ENCODE measurements at places on chromosomes 7 and 10.
A peak's percentile ranks its signal among the peaks of the same experiment; 100 is the strongest.

GRCh38 chr7:147033641-147034040 is 917.0 kb downstream of the CNTNAP2 start:
- DNase-seq = no peak

DNA sequence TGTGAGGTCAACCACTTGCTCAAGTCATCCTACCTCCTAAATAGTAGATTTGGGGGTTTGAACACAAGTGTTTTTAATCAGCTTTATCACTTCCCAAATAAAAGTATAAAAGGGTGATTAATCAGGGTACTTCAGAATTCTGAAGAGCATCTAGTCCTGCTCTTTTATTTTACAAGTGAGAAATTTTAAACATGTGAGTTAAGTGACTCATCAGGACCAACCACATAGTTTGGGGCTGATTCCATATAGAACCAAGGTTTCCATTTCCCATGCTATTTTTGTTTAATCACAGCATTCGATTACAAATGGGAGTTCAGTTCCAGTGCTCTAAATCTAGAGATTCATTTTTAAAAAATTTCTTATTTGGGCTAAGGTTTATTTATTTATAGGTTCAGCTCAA is 113.4 kb downstream of the GPR158 start:
- no peak for DNase-seq

DNA sequence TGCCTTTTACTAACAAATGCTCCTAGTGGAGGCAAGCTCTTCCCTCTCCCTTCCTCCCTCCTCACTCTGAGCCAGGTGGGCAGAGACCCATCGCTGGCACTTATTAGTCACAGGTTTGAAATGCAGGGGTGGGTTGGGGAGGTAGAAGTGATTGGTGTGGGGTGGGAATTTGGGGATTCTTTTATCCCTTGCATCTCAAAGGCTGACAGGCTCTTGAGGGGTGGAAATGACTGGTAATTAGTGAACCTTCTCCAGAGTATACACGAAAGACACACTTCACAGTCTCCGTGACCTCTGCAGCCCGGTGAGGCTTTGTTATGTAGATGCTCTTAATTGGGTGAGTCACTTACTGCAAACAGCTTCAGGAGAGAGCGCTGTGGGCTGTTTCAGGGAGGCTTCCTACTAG is 13.9 kb upstream of the LRMDA start:
- DNase-seq = no peak

GRCh38 chr10:4719036-4719435 is 107.0 kb upstream of the AKR1E2 start:
- no peak for DNase-seq

DNA sequence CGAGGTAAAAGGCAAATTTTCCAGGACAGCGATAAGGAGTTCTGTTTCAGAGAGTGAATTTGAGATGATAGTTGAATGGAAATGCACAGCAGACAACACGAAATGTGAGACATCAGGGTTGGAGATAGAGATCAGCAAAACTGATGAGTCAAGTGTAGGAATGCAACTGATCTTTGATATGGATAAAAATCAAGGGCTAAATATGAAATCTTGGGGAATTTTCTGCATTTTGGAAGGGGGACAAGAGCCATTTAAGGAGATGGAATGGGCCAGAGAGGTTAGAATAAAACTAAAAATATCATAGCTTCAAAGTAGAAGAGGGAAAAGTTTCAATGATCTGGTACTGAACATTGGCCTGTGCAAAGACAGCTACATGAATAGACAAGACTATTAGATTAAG is 11.5 kb downstream of the CISD1 start:
- DNase-seq = no peak

GRCh38 chr7:135726911-135727673 is 894 bp downstream of the SLC13A4 start:
- no peak for DNase-seq

- DNase-seq = no peak
Observed at GRCh38 chr7:518630-519483, 789 bp downstream of the PDGFA start.

DNA sequence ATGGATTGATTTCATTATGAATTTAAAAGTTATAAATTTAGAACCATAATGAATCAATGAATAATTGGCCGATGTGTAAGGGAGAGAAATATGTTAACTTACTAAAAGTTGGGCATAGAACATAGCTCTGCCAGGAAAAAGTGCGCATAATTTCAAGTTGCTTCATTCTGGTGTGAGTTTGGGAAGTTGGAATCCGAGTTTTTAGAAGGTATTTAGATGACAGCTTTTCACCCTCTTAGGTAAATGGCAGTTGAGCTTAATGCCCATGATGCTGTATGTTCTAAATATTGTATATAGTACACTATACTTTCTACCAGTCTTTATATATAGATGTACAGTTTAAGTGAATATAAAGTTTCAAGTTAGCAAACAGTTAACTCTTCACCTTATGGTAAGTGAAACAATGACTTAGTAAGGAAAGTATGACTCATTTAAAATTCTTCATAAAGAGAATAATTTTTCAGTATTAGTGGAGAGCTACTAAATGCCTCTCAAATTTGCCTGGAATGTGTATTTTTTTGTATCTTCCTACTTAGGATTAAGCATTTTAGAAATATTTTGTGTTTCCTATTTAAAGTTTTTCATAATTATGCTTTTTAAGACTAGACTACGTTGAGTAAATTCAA is 1.6 kb downstream of the C1GALT1 start:
- DNase-seq = no peak

- no peak for DNase-seq
Observed at GRCh38 chr10:52020173-52020572, 293.9 kb upstream of the DKK1 start.

DNA sequence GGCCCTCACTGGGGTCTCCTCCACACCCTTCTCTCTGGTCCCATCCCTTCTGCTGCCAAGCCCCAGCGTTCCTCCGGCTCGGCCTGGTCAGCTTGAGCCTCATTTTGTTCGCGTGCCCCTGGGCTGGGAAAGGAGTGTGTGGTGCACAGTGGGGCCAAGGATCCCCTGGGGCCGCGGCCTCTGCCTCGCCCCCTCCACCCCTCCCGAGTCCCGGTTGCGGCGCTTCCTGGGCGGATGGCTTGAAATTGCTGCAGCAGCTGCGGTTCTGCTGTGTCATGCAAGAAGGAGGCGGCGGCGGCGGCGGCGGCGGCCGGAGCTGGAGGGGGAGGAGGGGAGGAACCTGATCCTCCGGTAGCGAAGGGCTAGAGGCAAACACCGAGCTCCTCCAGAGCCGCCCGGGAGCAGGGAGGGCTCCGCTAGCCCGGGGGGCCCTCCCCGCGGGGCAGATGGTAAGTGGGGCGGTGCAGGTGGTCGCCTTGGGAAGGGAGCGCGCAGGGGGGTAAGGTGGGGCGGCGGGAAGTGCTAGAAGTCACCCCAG is 217.8 kb upstream of the MKLN1 start:
- peak; percentile 64 for DNase-seq

DNA sequence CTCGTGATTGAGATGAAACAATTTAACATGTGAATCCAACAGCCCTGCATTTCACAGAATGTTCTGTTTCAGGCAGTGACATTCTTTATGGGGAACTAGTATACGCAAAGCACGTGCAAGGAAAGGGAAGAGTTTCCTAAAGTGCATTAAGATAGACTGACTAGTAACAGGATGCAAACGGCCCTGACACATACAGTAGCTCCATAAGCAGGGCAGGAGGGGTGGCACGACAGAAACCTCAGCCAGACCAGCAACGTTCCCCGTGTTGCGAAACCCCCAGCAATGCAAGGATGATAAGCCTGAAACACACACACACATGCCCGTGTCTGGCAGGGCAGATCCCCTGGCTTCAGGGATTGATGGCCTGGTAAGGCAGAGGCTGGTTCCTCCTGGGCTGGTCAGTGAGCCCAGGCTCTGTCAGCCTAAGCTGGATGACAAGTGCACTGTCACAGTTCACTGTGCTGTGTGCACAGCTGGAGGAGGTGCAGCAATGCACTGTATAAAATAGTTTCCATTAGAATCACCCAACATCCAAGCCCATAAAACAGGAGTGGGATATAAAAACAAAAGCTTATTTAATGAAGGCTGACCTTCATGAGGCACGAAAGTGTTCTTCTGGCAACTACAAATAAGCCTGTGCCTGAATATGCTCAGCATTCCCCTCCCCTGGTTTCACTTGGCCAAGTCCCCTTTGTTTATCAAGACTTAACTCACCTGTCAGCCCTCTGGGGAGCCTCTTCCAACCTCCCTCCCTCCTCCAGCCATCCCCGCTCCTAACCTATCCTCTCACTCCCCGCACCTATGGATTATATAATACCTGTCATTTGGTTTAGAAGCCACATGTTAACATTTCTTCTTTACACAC is 88.8 kb downstream of the GSAP start:
- no peak for DNase-seq

GRCh38 chr7:538764-539685 is 19.4 kb upstream of the PDGFA start:
- DNase-seq = no peak

DNA sequence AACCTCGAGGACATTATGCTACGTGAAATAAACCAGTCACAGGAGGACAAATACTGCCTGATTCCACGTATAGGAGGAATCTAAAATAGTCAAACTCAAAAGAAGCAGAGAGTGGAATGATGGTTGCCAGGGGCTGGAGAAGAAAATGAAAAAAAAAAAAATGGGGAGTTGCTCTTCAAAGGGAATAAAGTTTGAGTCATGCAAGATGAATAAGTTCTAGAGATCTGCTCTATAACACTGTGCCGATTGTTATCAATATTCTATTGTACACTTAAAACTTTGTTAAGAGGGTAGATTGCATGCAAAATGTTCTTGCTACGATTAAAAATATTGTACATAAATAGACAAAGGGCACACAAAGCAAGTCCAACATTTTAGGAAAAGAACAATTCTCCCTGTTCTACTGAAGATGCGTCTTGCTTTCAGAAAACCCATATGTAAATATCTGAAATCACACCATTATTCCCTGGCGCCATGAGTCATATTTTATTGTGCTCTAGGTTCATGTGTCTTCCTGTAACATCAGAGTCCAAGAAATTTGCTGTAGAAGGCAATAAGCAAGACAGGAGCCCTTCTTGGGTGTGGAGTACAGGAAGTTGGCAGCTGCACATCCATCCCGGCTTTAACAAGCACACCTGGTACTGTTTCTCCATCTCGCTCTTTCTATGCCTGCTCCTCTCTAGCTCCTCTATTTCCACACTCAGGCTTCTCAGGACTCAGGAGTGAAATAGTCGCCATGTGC is 145.9 kb downstream of the GFRA1 start:
- DNase-seq = no peak

DNA sequence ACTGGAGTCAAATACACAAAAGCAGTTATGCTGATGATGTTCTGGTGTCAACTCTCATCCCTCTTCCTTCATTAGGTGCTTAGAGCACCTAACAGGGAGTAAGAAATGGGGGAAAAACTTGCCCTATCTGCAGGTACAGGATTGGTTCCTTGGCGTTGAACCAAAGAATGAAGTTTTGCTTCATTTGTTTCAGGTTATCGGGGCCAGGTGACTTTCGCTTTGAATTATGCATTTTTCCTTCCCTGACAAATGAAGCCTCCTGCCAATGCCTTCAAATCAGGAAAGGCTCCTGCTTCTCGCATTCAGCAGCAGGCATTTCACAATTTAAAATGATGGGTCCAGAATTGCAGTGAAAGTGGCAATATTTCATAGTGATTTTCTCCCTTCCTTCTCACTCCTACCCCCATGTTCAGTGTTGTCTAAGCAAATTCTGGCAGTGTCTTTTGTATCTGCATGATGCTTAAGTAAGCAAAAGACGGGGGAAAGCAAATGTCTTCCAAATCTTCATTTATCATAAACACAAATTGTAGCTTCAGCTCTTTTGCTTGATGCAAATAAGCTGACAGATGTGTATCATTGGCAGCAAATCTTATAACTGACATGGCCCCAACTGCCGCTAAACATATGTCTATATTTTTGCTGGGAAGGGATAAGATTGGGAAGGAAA is 29.4 kb downstream of the DNAJB9 start:
- no peak for DNase-seq

- DNase-seq = no peak
Observed at GRCh38 chr7:108860615-108861014, 290.9 kb downstream of the DNAJB9 start.

- DNase-seq = no peak
Observed at GRCh38 chr10:80392250-80392649, 16.1 kb upstream of the PRXL2A start.

DNA sequence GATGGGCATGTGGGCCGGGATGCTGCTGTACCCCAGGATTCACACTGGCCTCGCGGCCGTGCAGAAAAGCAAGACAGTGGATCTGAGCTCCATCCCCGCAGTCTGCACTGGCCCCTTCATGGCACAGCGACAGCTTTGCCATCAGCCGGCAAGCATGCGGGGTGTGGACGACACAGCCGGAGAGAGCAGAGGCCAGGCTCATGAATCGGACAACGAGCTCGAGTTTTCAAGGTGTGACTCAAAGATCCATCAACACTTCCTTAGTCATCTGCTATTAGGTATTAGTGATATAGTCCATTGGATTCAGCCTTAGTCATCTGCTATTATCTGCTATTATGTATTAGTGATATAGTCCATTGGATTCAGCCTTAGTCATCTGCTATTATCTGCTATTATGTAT is 254.7 kb downstream of the KLF6 start:
- no peak for DNase-seq

- DNase-seq = no peak
Observed at GRCh38 chr7:68321776-68322496, 1276.3 kb upstream of the AUTS2 start.

DNA sequence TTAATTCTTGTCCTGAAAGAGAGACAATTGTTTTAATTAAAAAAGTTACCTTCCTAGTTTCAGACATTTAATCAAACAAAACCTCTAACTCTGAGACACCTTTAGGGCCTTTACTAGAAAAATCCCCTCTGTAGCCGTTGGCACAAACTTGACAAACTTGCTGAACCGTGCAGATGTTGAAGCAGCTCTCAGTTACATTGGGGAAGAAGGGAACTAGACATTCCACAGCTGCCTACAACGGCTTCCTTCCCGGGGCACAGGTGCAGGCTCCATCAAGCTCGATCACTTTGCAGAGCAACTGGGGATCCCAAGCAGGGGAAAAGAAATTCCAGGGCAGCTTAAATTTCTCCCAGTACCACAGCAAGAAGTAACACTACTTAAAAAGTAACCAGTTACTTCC is 141.3 kb downstream of the SKAP2 start:
- DNase-seq = no peak

DNA sequence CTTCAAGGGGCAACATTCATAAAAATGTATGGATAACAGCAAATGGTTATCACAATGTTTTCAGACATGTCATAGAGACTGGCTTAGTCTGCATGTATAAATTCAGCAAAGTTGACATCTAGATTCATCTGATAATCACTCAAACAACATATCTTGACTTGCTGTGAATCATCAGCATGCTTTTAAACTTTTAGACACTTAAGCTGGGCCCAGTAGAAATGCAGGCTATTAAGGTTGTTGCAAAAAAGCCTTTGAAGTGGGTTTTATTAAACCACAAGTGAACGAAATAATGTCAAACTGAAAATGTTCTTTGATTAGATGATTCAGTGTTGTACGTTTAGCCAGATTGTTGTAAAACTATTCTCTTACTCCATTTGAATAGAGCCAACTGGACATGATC is 759.6 kb downstream of the NXPH1 start:
- no peak for DNase-seq

GRCh38 chr7:116836911-116837310 is 25.5 kb upstream of the CAPZA2 start:
- DNase-seq = no peak

- no peak for DNase-seq
Observed at GRCh38 chr10:124313374-124313773, 105.3 kb downstream of the OAT start.

GRCh38 chr7:83468251-83468739 is 180.6 kb downstream of the SEMA3E start:
- no peak for DNase-seq
